ENCODE measurements at places on chromosomes 7 and 10.

DNA sequence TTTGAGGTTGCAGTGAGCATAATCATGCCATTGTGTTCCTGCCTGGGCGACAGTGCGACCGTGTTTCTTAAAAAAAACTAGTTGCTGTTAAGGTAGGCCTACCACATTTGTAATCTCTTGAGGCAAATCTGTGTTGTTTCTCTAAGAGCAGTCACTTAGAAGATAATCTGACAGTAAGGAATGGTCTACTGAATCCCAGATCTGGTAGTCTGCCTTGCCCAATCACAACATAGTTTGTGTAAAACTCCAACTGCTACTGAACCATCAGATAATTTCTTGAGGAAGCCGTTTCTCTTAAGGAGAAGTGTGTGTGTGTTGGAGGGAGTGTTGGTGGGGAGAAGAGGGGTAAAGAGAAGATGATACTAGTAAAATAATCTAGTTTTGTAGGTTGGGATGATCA lies 5.0 kb downstream of the NRF1 start:
- DNase-seq: no peak

DNA sequence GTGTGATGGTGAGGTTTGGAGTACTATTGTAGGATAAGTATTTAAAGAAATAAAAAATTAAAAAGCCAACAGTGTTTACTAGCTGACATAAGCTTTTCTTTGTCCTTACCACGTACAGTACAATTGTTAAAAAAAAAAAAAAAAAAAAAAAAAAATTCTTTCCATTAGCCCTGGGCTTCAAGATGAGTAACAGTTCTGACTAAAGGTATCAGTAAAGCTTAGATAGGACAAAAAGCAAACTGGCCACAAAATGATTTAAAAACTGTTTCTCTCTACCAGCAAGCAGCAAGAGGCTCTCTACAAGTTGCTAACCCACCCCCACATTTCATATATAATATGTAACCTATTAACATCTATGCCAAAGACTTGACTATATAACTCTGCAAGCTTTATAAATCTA lies 17.5 kb downstream of the HYCC1 start:
- no peak for DNase-seq

DNA sequence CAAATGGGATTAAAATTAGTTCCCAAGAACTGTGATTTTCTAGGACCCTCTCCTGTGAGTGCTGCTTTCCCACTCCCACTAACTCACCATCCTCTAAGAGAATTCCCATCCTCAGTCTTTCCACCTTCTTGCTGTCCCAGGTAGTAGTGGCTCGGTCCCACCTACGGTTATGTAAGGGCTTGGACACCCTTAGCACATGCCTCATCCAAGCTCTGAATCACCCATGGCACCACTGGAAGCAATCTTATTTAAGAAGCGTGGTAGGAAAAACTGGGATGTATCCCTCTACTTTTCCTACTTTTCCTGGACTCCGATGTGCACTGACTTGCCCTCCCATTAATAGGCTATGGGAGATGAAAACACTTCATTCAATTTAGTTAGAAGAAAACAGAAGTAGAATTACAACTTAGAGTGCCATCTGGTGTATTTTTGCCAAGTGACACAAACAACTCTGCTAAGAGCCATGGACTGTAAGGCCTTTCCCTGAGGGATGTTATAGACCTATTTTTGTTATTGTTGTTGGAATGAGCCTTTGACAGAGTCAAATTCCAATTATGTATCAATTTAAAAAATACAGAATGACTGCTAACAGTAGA lies 13.7 kb upstream of the ANKRD22 start:
- peak; percentile 10 for DNase-seq

DNA sequence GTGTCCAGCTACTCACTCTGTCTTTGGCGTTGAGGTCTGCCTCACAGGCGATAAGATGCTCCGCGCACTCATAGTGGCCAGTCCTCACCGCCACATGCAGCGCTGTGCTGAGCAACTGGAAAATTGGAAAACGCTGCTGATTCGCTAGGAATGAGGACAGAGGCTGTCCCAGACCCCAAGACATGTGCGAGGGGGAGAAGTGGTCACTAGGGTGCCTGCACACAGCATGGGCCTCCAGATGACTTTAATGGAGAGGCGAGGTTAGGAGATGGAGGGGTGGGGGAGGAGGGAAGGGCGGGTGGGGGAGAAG lies 5.2 kb downstream of the ANKRD1 start:
- DNase-seq: no peak

All from NCI-H1694 (cell line).